ENCODE measurements at places on chromosomes 2 and 18.
A peak's percentile ranks its signal among the peaks of the same experiment; 100 is the strongest.

DNA sequence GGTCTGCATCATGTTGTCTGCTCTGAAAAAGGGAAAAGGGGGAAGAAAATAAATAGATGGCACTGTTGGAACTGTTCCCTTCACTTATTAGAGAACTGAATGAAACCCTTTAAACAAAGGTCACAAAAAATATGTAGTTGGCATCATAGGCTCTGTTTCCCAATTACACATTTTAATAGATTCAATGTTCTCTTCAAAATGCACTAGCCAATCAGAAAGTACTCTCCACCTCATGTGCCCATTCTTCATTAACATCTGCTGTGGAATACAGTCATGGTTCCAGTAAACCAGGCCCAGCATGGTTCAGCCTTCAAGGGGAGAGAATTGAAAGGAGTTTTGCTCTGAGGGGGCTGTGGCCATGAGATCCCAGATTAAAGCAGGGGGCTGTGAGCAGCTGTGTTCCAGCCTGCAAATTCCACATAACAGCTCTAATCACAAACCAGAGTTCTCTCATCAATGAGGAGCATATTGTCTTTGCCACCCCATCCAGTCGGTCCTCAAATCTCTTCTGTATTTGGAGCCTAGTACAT is 165.9 kb upstream of the CREB1 start:
- DNase-seq, result no peak

DNA sequence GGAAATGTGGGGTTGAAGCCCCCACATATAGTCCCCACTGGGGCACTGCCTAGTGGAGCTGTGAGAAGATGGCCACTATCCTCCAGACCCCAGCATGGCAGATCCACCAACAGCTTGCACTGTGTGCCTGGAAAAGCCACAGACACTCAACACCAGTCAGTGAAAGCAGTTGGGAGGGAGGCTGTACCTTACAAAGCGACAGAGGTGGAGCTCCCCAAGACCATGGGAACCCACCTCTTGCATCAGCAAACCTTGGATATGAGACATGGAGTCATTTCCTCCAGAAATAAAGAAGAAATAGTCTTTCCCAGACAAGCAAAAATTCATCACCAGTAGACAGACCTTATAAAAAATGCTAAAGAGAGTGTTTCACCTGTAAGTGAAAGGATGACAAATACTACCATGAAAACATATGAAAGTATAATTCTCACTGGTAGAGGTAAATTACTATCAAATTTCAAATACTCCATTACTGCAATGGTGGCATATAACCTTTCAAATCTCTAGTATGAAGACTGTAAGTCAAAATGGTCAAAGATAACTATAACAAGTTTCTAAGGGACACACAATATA is 152.6 kb upstream of the EPHA4 start:
- DNase-seq, result no peak

GRCh38 chr2:23541503-23542229 is 156.7 kb downstream of the KLHL29 start:
- DNase-seq, result no peak

DNA sequence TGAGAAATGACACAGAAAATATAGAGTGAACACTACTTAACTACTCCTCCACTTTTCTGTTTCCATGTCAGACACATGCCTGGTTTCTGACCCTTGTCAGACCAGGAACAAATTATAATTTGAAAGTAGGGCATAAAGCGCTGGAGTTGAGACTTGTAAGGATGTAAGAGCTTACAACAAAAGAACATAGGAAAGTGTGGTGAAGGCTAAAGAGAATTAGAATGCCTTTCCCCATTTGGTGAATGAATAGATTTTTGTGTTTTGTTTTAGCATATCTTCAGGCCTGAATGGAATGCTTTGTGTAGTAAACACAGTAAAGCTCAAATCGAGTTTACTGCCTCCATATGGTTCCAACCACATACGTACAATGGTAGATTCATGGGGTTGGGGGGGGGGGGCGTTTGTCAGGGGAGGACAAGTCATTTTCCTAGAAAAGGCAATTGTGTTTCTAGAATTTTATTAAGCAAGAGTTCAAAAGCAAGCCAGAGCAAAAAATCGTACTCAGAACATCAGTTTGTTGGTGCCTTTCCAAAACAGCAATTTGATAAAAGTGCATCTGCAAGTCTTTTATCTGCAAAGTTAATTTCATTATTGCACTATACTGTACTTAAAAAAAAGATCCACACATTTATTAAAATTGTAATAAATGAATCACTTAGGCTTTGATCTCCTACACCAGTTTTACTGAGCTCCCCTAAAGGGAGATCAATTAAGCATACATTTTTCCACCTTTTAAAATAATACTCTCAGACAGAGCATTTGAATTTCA is 30.9 kb downstream of the NRXN1 start:
- DNase-seq, result no peak

- no peak for DNase-seq
Measured at GRCh38 chr18:46283895-46284295, 179.7 kb downstream of the HAUS1 start.

GRCh38 chr2:96498021-96498431 is 7.1 kb downstream of the NEURL3 start:
- no peak for DNase-seq

- DNase-seq, result no peak
Measured at GRCh38 chr2:219418155-219419011, at the start of gene DES. DES (plus strand) TSS chr2:219418377; CDS start chr2:219418463, 86 bp downstream.

GRCh38 chr2:196743165-196743564 is 56.3 kb downstream of the GTF3C3 start:
- no peak for DNase-seq

GRCh38 chr2:112187046-112187715 is 49.0 kb downstream of the FBLN7 start:
- no peak for DNase-seq

DNA sequence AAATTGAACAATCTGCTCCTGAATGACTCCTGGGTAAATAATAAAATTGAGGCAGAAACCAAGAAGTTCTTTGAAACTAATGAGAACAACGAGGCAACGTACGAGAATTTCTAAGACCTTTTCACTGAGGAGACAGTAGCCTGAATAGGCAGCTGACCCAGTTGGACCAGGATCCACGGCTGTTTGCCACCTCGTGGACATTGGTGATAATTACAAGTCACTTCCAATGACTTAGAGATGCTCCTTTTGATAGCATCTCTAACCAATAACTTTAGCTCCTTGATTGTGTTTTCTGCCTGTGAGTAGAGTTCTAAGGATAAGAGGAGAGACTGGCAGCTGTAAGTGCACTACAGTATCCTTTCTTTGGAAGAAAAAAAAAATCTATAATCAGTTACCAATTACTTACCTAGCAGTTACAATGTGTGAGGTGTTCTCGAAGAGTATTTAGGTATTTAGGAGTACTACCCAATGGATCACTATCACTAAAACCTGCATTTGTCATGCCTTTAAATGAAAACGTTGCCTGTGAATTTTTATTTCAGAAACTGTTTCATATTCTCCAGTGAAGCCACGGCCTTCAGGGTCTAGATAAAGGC is 31.3 kb upstream of the CNTNAP5 start:
- no peak for DNase-seq

GRCh38 chr2:126413079-126413478 is 242.9 kb upstream of the GYPC start:
- no peak for DNase-seq

GRCh38 chr2:216281876-216282275 is 90.4 kb downstream of the MARCHF4 start:
- DNase-seq, result no peak

GRCh38 chr2:150911766-150912280 is 349.8 kb downstream of the RBM43 start:
- DNase-seq, result no peak

- DNase-seq, result no peak
Measured at GRCh38 chr2:25339791-25340180, 1.9 kb downstream of the DNMT3A start.

DNA sequence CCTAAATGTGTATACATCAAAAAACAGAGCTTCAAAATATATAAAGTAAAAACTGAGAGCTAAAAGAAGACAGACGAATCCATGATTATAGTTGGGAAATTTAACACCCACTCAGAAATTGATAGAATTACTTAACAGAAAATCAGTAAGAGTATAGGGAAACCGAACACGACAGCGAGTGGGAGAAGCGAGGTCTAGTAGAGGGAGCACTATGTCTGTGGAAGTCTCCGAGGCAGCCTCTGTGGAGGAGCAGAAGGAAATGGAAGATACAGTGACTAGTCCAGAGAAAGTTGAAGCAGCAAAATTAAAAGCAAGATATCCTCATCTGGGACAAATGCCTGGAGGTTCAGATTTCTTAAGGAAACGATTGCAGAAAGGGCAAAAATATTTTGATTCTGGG is 38.8 kb downstream of the NMS start:
- DNase-seq, result no peak

DNA sequence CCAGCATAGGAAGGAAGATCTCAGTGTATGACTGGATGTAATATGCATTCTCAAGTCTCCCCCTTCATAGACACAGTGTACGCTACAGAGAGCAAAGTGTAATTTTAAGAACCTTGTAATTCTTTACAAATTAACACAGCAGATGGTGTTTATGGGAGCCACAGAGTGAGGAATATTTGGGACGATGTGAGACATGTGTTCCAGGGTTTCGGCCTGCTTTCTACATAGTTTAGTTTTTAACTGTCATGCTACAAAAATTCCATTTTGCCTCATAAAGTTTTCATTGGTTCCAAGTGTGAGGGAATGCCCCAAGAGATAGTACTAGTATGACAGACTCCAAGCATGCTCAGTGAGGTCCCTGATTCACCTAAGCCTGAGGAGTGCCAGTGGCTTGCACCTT is 76.2 kb upstream of the LRRTM1 start:
- DNase-seq, result no peak

- no peak for DNase-seq
Measured at GRCh38 chr2:59528525-59528924, 1024.9 kb downstream of the BCL11A start.

GRCh38 chr18:22167471-22168241 is 1.7 kb upstream of the GATA6 start:
- DNase-seq, result no peak

GRCh38 chr18:12947285-12948049 is at the start of gene SEH1L:
SEH1L (plus strand) TSS chr18:12948011; CDS start chr18:12948122, 111 bp downstream.
- no peak for DNase-seq

DNA sequence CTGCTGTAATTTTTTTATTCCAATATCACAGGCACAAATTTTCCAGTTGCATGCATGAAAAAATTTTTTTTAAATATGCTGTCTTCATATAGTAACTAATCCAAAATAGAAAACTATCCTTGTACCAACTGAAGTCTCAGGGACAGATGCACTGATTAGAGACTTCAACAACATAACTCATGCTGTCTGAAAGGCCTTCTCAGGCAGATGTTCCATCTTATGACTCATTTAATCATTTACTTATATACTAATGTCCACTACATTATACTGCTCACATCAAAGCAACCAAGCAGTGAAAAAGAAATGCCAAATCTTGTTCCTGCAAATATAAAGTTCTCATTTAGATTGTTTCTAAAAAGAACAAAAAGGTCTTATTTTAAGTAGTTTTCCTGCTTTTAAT is 53.1 kb downstream of the OLA1 start:
- DNase-seq, result no peak

GRCh38 chr2:138581909-138582308 is 80.3 kb downstream of the SPOPL start:
- no peak for DNase-seq

DNA sequence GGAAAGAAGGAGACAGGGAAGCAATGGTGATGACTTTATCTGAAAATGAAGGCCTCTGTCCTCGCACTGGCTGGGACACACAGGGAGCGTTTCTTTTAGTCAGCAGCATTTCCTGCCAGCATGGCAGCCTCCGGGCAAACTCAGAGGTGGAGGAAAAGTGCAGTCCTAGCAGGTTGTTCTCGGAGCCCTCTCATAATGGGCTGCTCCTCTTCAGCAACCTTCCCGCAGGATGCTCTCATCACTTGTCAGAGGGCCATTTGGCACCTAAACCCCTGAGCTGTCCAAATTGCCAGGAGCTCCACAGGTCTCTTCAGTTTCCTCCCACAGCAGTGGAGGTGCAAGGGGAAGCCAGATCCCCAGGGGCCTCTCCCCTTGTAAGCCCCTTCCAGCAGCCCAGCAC is 6.2 kb downstream of the STK39 start:
- peak; percentile 9 for DNase-seq

DNA sequence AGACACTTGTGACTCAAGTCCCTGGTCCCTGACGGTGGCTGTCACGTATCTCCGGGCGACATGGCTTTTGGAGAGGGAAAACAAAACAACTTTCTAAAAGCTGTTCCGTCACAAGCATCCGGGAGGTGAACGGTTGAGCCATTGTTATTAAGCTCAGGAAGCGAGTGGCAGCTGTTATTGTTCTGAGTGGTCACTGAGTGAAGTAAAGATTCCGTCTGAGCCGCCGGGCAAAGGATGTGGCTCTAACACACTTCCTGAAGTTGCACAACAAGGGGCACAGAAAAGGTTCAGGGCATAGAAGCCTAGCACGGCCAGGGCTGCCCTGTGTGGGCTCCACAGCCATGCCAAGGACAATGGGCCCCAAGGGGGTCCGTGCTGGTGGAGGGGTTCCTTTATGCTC is 24.3 kb downstream of the INPP5D start:
- DNase-seq, result peak; percentile 78

DNA sequence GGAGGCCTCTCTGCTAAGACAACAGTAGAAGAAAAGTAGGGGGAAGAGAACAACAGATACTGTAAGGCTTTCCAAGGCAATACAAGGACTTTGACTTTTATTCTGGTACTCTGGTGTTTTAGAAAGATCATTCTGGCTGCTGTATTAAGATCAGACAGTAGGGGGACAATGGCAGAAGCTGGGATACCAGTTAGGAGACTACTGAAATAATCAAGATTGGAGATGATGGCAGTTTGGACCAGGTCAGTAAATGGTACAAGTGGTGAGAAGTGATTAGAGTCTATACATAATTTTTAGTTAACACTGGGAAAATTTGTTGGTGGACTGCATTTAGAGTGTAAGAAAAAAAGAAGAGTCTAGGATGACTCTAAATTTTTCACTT is 139.7 kb downstream of the ROCK1 start:
- no peak for DNase-seq

GRCh38 chr2:223989856-223990232 is 32.6 kb downstream of the MRPL44 start:
- no peak for DNase-seq

DNA sequence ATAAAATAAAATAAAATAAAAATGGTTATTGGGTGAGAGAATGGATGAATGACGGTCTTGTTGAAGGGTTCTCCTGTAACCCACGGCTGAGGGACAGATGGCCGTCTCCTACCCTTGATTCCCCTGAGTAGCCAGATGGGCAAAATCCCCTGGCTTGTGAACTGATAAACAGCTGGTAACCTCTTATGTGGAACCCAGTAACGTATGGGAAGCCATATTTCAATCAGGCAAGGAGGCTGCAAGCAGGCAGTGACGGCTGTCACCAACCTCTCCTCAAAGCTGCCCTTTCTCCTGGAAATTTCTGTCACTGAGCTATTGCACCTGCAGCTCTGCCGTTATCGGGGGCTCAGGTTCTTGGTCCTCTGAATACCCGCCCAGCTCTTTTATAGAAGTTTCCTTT is 165.3 kb upstream of the SMAD2 start:
- no peak for DNase-seq

Measured in stimulated activated effector memory CD8-positive, alpha-beta T cell treated with anti-CD3 and anti-CD28 coated beads, Interleukin-12 subunit alpha, Interleukin-12 subunit beta, amount 100 ng/mL, for 72 hours (primary cell).